Neural progenitor cell (in vitro differentiated cells): ENCODE measurements at places on chromosomes 12 and 14.
A peak's percentile ranks its signal among the peaks of the same experiment; 100 is the strongest.

DNA sequence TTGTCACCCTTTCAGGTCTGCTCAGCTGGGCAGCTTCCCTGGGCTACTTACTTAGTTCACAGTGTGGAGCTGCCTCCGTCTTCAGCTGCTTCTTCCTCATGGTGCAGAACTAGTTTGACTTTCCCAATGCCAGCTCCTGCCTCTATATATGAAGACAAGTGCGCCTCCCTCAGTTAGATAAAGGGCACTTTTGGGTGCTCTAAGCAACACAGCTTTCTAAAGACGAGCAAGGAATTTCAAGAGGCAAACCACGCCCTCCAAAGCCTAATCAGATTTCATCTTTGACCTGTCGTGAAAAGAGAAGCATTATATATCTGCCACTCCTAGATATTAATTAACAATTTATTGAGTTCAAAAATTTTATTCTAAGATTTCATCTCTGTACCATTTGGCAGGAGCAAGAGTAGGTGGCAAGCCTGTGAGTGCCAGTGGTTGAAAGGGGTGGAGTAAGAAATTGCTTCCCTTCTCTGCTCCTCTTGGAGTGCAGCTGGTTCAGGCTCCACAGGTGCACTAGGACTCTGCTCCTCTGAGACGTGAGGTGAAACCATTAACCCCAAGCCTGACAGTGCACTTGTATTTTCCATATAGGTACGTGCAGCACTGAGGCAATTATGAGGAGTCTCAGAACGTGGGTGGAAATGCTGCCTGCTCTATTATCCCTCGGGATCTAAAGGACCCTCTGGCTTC, 2.1 kb upstream of the SLC11A2 start:
- DNase-seq: peak; percentile 69

DNA sequence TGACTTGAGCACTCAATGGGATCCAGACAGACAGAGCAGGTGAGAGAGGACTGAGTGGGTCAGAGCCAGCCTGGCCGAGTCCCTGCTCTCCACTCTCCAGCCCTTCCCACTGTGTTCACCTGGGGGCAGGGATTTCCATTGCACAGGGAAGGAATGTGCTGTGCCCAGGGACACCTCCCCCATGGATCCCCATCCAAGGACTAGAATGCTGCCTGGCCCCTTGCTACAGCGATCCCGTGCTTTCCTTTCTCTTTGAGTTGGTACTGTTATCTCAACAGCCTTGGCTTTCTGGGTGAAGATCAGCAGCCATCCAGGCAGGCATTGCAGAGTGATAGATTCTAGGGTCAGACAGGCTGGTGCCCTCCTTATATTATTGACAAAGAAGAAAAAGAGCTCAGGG, 60.3 kb upstream of the DLK1 start:
- no peak for DNase-seq

DNA sequence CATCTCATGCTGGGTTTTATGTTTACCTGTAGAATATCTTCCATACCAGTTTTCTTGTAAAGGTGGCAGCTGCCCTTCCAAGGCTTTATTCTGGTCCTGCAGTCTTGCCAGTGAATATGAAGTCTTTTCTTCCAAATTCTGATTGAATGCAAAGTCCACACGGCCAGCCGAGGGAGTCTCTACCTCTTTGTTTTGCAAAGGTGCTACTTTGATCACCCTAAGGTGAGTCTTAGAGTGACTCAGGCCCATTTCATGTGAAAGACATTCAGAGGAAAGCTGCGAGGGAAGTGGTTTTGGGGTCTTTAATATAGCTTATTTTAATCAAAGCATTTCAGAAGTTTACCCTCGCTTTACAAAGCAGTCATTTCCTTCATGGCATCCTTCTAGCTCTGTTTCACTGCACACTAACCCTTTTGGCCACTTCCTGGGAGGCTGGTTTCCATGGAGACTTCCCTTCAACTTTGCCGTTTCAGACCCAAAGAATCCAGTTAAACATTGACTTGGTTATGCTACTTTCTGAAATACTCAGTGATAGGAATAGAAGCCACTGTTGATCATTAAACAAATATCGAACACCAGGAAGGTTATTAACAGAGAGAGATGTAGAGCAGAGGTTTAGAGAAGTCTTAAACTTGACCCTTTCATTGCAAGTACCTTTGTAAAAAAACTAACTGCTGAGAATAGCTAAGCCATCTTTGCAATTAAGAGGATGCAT, at the start of gene CCDC198:
Gene CCDC198 (minus strand): TSS at position 391 of the 715 bp plus-strand sequence. CDS start 142 bp downstream, at position 249.
- no peak for DNase-seq

- peak; percentile 46 for DNase-seq
Measured at GRCh38 chr12:104057771-104058197, 6.5 kb upstream of the HCFC2 start.

- peak; percentile 98 for DNase-seq
Measured at GRCh38 chr14:103057372-103058163, at the start of gene CDC42BPB. CDC42BPB (minus strand) TSS chr14:103057549; CDS start chr14:103057173, 376 bp downstream.

- no peak for DNase-seq
Measured at GRCh38 chr14:69676723-69677122, 65.3 kb downstream of the SUSD6 start.

- DNase-seq: no peak
Measured at GRCh38 chr14:81408595-81408994, 8.5 kb upstream of the STON2 start.

DNA sequence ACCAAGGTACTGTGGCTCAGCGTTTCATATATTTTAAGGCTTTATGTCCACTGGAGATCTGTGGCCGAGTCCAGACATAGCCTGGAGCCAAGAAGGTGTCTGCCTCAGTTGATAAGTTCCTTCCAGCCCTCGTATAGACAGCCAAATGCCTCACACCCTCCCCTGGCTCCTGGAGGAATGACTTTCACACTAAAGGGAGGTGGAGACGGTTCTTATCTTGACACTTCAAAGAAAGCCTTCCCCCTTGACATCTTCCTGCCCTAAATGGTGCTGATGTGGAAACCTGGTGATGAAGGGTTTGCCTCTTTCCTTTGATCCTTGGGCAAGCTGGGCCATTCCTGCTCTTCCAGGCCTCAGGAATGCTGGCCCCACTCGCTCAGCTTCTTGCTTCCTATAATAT, 474.8 kb upstream of the TBX3 start:
- DNase-seq: no peak

GRCh38 chr14:69635981-69636639, 24.7 kb downstream of the SUSD6 start:
- no peak for DNase-seq

DNA sequence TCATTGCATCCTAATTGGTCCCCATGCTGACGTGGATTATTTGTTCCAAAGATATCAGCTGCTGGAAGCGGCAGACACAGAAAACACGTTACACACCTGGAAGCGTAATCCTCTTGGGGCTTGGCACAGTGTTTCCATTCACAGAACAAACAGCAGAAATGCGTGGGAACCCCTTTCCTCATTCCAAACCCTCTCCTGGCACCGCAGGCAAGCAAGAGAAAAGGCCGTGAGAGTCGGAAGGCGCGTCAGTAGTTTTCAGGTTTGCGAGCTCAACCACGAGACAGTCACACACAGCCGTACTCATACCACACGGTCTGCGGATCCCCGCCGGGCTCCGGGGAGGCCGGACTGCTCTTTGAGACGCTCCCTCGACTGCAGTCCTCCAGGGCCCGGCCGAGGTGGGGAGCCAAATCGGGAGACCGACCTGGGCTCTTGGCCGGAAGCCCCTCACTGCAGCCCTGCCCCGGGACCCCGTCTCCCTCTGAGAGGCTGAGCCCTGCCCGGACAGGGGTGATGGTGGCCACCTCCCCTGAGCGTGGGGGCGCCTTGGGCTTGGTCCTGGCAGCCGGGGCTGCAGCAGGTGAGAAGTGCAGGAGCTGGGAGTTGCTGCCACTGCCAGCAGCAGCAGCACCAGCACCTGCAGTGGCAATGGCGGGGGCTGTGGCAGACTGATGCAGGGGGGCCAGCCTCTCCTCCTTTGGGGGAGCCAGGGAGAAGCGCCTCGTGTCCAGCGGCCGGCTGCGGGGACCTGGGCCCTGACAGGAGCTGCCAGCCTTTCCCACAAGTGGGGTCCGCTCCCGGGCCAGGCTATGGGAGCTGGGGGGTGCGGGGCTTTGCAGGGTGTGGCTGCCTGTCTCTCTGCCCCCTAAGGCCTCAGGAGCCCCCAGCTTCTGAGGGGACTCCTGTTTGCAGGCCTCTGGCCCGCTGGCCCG, 28.1 kb upstream of the GPR68 start:
- DNase-seq: no peak

- DNase-seq: peak; percentile 84
Measured at GRCh38 chr14:83463500-83464098, 1929.9 kb upstream of the SEL1L start.

DNA sequence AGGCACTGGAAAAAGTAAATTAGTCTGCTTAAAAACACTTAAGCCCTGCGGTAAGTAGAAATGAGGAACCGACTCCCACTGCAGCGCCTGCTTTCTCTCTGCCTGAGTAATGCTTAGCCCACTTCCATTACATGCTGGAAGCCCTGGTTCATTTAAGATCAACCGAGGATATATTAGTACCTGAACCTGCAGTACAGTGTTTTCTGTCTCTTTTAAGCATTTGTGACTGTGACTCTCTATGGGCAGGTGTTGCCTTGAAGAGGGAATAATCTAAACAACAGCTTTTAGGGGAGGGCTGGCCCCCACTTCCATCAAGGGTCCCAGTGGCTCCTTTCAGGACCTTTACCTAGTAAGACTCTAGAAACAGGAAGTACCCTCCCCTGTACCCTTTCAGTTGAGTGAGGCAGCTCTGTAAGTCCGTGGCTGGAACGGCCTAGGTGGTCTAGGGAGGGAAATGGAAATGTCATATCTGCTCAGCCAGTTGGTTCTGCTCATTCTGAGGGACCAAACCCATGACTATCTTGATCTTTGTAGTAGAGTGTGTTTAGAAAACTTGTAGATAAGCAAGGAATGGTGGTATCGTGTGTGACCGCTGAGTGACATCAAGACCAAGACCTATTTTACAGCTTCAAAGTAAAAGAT, 56.2 kb downstream of the FNTB start:
- no peak for DNase-seq

DNA sequence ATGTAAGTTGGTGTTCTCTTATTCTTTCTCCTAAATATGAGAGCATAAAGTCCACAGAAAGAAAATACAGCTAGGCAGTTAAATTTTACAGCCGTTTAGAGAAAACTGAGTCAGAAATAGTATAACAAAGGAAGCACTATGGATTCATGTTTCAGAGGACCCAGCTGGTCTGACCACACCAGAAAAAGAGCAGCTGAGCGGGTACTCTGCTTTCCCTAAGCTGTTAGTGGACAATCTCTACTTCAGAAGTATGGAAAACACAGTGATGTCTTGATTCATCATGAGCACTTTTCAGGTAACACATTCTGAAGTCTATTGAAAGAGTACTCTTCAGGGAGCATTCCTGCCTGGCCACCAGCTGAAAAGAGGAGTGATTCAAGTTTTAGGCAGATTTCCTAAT, 12.4 kb downstream of the PPM1H start:
- no peak for DNase-seq

DNA sequence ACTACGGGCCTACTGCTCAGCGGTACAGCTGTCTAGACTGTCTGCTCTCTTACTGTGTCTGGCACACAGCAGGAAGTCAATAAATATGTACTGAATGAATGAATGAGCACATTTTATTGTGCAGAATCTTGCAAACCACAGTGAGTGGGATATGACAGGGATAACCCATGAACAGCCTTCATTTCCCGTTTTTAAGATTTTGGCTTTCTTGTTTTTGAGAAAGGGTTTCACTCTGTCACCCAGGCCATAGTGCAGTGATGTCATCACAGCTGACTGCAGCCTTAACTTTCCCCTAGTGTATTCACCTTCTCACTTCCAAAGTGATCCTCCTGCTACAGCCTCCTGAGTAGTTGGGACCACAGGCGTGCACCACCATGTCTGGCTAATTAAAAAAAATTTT, 203.1 kb downstream of the AEBP2 start:
- DNase-seq: no peak

GRCh38 chr14:99648027-99648784, 3.3 kb downstream of the HHIPL1 start:
- DNase-seq: no peak

GRCh38 chr12:57173089-57173488, 25.7 kb upstream of the LRP1-AS start:
- DNase-seq: peak; percentile 71

GRCh38 chr12:70177631-70178030, 65.6 kb upstream of the CNOT2 start:
- DNase-seq: no peak

- no peak for DNase-seq
Measured at GRCh38 chr12:69602954-69603353, 7.8 kb downstream of the LRRC10 start.

- DNase-seq: peak; percentile 38
Measured at GRCh38 chr12:114480337-114481199, 74.6 kb upstream of the TBX5 start.

DNA sequence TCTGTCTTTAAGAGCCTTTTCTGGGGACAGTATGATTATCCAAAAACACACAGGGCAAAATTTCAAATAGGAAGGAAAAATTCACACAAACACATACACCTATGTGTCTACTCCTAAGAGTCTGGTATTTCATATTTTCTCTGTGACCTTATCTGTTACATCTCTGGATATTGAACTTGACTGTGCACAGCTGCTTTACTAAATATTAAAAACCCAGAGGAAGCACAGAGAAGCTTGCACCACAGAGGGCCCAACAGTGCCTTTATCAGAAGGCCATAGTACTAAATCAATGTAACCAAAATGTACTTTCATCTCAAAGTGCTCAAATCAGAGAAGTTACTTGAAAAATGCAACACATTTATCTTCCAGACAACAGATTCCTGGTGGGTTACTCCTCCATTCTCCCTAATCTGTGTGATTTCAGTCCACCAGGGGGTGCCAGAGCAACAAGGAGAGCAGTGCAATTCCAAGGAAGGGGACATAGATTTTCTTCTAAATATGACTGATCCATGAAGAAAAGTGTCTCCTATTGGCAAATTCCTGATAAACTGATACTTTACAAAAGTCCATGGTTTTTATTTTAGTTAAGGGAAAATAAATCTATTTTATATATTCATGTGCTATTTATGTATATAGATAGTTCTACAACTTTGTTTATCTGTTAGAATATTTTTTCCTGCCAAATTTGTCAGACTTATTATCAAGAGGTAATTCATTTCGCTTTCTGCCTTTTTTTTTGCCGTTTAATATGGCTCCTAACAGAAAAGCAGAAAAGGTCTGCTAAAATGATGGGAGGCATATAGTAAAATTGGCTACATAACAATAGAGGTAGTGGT, 617.6 kb downstream of the LRFN5 start:
- peak; percentile 81 for DNase-seq

GRCh38 chr12:62438098-62438692, 28.4 kb upstream of the MON2 start:
- peak; percentile 69 for DNase-seq
